ENCODE measurements at places on chromosomes 13 and 19.

- DNase-seq: no peak
Observed at GRCh38 chr13:44790289-44790688, 199.0 kb downstream of the NUFIP1 start.

- no peak for DNase-seq
Observed at GRCh38 chr19:40398417-40399131, 8.6 kb upstream of the HIPK4 start.

DNA sequence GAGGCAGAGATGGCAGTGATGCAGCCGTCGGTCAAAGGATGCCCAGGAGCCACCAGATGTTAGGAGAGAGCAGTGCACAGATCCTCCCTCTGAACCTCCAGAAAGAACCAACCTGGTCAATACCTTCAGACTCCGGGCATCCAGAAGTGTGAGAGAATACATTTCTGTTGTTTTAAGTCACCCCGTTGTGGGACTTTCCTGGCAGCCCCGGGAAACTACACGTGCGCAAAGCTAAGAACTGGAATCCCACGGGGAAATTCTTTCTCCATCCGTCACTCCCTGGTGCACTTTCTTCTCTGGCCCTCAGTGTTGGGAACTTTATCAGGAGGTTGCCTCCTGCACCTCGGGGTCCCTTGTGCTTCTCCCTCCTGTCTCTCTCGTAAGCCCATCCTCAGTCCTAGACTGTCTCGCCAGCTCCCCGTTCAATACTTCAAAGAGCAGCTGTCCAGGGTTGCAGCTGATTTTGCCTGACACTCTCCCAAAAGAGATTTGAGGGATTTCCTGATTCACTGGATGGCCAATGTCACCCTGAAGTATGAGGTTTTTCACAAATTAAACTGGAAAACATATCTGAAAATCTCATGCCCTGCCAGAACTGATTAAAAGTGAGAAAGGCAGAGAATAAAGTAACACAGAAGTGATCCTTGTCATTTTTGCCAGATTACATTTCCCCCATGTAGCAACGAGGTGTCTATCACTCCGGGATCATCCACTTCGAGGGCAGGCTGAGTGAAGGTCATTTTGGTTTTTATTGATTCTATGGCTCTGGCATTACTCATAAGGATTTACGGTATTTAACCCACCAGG lies 136.8 kb downstream of the DCT start:
- DNase-seq: no peak

DNA sequence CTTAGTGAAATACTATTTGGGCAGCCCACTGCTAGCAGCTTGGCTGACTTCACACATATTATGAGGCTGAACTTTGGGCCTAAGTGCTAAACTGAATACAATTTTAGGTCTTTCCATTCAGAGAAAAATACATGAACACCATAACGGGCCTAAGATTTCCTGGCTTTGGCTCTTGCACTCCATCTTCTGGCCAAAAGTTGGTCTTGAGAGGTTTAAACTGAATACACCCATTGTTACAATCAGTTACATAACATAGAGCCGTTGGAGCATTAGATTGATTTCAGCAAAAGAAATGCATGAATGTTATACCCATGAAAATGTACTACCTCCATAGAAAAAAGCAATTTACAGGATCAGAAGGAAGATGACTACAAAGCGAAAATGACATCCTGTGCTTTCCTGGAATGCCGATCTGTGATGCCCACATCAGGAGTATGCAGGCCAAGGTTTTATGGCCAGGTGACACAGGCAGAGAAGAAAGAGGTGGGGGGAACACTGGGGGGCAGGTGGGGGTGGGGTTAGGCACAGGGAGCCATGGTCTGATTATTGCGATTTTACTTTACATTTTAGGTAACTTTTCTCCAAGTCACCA lies 11.1 kb upstream of the SHISA2 start:
- DNase-seq: peak; percentile 35

DNA sequence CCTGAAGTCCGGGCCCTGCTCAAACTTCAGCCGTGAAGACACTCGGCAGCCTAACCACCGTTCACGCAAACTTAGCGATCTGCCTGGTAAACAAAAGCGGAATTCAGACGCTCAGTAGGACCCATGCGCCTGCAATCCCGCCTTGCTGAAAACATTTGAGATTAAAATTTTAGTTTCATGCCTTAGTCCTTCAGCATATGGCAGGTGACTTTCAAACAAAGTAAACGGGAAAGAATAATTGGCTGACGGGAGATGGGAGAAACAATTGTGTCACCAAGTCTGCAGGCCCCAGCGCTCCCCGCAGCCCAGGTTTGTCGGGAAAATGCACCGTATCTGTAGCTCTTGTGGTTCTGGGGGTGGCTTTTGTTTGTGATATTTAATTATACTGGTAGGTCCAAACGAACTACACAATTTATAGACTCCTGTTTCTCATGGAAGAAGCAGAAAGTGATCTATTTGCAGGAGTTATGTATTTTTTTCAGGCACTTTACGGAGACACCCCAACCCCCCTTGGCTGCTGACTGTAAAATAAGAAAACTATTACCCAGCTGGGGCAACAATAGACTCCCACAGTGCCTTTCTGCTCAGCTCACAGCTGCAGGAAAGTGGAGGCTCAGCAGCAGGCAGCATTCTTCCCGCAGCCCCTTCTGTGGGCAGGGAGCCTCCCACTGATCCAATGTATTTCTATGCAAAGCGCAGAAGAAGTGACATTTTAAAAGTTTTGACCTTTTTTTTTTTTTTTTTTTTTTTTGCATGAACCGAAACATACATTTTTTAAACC lies 94.8 kb downstream of the SOX1 start:
- no peak for DNase-seq

GRCh38 chr13:97686594-97686993 lies 252.6 kb downstream of the RAP2A start:
- DNase-seq: no peak

GRCh38 chr13:50030315-50030714 lies 15.1 kb downstream of the KCNRG start:
- DNase-seq: no peak

DNA sequence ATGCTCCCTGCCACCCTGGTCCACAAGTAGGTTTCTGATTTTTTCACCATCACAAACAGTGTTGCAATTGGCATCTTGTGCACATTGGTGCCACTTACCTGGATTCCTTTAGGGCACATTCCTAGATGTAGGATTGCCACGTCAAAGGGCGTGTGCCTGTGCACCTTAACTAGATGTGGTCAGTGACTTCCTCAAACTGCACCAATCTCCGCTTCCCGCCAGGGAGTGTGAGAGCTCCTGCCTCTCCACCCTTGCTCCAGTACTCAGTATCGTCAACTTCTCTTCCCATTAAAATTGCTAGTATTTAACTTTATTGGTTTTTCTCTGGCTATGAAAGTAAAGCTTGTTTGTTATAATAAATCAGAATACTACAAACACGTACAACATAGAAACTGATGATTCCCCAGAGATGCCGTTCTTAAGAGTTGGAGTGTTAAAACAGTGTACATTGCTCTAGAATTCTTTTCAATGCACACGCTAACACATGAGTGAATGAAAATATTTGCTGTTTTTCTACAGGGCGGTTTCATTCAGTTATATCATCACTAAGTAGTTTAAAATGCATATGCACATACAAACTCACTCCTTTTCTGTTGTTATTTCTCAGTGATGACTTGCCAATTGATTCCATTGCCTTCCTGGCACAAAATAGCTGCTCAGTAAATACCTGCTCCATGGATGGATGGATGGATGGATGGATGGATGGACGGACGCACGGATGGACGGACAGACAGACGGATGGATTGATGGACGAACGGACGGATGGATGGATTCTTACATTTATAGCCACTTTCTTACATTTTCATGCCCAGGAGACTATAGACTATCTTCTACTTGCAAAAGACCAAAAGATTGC lies 23.4 kb downstream of the CCNE1 start:
- DNase-seq: no peak

DNA sequence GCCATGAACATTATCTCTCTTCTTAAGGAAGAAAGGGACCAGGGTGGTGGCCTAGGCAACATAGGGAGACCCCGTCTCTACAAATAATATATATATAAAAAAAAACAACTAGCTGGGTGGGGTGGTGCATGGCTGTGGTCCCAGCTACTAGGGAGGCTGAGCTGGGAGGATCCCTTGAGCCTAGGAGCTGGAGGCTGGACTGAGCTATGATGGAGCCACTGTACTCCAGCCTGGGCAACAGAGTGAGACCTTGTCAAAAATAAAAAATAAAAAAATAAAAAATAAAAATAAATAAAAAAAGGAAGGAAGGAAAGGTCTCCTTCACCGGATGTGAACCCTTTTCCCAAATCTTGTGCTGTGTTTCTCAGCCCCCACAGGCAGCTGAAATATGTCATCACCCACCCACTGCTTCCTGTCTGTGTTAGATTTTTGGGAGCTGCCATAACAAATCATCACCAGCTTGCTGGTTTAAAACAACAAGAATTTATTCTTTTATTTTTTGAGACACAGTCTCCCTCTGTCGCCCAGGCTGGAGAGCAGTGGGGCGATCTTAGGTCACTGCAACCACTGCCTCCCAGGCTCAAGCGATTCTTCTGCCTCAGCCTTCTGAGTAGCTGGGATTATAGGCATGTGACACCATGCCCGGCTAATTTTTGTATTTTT lies 9.5 kb upstream of the TSPAN16 start:
- DNase-seq: no peak

- peak; percentile 71 for DNase-seq
Observed at GRCh38 chr19:2188708-2189385, 25.1 kb downstream of the DOT1L start.

DNA sequence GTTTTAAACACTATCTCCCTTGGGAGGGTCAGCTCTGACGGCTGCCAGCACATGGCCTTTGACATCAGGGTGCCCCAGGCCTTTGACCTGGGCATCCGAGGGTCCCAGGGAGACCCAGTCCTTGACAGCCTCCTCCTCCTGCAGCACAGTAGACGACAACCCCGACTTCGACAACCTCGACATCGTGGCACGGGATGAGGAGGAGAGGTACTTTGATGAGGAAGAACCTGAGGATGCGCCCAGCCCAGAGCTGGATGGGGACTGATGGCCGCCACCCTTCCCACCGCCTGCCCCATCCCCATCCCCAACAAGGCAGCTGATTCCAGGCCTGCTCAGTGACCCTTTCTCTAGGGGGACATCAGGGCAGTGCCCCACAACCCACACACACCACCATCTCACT lies 12.5 kb downstream of the CCDC97 start:
- no peak for DNase-seq

- no peak for DNase-seq
Observed at GRCh38 chr13:75049735-75050335, 432.1 kb downstream of the TBC1D4 start.
